ENCODE measurements at places on chromosomes 2 and 18. TPM values are rescaled to one million over a fixed set of nuclear protein-coding genes. Genes with fewer than 3 reads are reported as not detected.

The PPP1R1C gene
- 3.9 TPM for total RNA-seq

The TUBA4B gene
- 1.2 TPM for total RNA-seq

The PDE1A gene
- 34.4 TPM for total RNA-seq

The LGALSL gene
- total RNA-seq, result 48.9 TPM

The CGREF1 gene
- total RNA-seq, result 28.8 TPM

The TANK gene
- total RNA-seq, result 63.4 TPM

The IL36G gene
- not detected for total RNA-seq

The UGT1A8 gene
- total RNA-seq, result not detected

The MSTN gene
- total RNA-seq, result 5.3 TPM

The NUP35 gene
- 44.3 TPM for total RNA-seq

The KCNG2 gene
- total RNA-seq, result 0.69 TPM

The FAM161A gene
- 26.5 TPM for total RNA-seq

The IL1F10 gene
- total RNA-seq, result not detected

The SLC5A7 gene
- 14.3 TPM for total RNA-seq

The SCG2 gene
- 179 TPM for total RNA-seq

The KCNJ13 gene
- 9.2 TPM for total RNA-seq

The SLC11A1 gene
- total RNA-seq, result 3.5 TPM
